ENCODE measurements at places on chromosomes 7 and 10.

- DNase-seq = no peak
Observed at GRCh38 chr7:127252778-127253280, at the start of gene GRM8. GRM8 (minus strand) TSS chr7:127252941.

- no peak for DNase-seq
Observed at GRCh38 chr7:30001998-30002397, 12.4 kb upstream of the SCRN1 start.

DNA sequence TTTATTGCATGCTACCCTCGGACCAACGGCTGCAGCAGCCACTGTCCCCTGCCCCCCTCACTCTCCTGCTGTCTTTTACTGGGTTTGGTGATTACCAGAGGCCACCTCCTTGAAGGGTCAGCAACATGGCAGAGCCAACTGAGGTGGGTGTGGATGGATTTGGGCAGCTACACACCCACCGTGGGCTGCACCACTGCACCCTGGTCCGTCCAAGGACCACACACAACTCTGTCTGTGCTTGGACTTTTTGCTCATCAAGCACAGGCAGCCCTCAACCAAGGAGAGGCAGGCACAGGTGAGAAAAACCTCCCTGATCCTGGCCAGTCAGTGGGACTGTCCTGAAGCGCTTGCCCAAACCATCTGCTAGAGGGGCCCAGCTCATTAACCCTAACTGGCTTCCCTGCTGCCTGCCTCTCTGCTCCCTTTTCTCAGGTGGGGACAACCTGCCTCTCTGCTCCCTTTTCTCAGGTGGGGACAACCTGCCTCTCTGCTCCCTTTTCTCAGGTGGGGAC is 239.5 kb upstream of the PITRM1 start:
- no peak for DNase-seq

DNA sequence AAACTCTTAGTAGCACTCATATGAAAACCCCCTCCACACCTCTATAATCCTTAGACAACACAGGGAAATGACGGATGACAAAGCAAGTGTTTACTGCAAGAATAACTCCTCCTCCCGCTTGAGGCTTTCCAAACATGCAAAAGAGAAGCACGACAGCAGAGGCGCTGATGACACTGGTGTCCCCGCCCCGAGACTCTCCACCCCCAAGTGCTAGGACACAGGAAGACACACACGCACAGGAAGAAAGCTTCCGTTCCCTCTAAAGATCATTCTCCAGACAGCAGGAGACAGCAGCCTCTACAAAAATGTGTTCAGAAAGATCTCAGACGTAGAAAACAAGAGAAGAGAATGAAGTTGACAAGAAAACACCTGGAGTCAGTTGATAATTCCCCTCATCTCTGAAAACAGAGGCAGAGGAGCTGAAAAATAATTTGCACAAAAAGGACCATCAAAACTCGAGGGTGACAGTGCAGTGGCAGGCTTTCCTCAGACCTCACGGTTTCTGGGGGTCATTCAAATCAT is 90.2 kb downstream of the DLG5 start:
- DNase-seq = no peak

DNA sequence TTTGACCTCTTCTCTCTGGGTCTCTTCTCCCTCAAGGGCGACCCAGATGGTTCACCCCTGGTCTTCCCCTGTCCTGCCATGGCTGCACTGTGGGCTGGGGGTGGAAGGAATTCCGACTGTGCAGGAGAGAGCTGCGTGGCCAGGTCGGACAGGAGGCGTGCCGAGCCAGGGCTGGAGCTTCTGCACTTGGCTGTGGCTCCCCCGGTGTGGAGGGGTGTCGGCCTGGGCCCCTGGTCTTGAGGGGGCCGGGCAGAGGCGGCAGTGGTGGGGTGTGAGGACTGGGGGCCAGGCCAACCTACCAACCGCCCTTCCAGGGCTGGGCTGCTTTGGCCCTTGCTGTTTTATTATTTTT is 74.9 kb upstream of the SHH start:
- DNase-seq = no peak

GRCh38 chr10:69847883-69848282 is 46.2 kb downstream of the COL13A1 start:
- no peak for DNase-seq

DNA sequence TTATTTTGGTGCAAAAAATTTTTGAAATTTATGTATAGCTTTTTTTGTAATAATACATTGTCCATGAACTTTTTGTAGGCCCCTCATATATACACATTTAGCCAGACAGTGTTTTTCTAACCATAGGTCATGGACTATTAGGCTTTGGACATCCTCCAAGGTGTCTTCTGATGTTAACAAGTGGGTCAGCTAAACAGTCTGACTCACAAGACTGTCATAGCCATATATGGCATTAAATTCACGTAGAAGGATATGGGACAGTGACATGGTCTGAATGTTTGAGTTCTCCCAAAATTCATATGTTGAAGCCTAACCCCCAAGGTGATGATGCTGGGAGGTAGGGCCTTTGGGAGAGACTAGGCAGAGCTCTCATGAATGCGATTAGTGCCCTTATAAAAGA is 14.0 kb upstream of the NUB1 start:
- DNase-seq = no peak

- DNase-seq = no peak
Observed at GRCh38 chr10:18195060-18195799, 55.0 kb downstream of the CACNB2 start.

DNA sequence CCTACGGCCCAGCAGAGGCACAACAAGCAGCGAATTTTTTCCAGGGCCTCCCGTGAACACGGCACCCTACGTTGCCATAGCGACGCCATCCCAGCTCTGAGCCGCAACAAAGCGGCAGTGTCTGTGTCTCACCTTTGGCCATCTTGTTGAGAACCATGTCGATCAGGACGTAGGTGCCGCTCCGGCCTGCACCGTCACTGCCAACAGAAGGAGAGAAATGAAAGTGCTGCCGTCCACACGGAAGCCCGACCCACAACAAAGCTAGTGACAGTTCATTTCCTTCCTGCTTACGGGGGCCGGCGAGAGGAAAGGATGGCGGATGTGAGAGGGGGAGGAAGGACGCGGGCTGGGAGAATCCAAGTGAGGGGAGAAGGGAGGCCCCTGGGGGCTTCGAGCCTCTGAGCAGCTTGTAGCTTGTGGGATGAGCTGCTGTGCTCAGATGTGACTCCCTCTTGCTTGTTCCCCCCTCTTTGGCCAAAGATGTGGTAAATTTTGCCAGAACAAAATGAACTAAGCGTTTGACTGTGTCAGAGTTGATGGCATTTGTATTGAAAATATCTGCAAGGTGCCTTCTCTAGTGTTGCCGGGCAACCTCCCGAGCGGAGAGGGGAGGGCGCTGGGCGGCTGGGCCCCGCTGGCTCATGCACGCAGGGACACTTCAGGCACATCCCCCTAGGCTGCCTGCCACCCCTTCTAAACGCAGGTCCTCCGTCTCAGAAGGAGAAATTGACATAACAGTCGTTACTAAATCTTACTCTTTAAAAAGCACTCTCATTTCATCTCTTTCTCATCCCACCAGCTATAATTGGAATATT is 232.2 kb downstream of the DNAJB6 start:
- DNase-seq = no peak

DNA sequence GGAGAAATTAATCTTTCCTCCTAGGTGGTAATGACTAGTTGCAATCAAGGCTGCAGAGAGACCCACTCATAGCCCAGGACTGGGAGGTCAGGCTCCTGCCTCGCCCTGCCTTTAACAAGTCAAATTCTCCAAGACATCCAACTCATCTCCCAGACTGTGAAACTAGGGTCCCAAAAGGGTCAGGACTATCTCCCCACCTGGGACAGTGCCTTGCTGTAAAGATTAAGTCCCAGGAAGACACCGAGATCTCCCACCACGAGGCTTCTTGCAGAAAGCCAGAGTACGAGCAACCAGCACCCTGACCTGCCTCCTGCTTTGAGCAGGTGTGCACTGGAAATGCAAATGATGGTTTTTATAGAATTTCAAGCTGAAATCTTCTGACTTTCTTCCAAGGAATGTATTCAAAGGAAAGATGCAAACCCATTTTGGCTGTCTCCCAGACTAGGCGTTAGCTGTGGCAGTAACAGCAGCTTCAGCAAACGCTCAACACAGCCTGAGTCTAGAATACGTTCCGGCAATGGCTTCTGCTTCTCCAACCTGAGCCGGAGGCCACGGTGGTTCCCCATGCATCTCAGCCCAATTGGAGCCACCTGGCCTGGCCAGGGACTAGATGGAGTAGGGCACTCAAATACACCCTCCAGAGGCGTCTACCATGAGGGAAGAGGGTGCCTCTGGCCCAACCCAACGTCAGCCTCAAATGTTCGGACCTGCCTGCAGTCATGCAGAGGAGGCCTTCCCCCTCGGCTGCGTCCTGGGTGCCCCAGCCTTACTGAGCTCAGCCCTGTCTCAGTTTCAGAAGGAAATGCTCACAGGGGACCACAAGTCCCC is 170.4 kb downstream of the PRKAG2 start:
- no peak for DNase-seq

- DNase-seq = no peak
Observed at GRCh38 chr7:104943502-104944343, 70.3 kb upstream of the KMT2E start.

DNA sequence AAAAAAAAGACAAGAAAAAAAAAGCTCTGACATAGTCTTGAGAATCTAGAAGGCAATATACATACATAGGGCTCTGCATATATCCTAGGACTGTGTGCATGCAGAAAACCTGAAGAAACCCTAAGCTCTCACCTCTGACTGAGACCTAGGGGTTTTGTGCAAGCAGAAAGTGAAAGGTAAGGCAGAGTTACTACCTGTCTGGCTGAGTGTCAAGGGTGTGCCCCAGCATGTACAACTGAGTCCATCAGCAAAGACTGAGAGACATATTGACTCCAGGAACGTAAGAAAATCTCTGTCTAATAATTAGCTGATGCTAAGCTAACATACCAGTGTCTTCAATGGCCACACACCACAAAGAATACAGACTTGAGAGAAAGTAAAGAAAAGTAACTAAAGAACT is 16.3 kb upstream of the HNRNPH3 start:
- DNase-seq = no peak

- no peak for DNase-seq
Observed at GRCh38 chr7:131183072-131183471, 144.6 kb upstream of the MKLN1 start.

DNA sequence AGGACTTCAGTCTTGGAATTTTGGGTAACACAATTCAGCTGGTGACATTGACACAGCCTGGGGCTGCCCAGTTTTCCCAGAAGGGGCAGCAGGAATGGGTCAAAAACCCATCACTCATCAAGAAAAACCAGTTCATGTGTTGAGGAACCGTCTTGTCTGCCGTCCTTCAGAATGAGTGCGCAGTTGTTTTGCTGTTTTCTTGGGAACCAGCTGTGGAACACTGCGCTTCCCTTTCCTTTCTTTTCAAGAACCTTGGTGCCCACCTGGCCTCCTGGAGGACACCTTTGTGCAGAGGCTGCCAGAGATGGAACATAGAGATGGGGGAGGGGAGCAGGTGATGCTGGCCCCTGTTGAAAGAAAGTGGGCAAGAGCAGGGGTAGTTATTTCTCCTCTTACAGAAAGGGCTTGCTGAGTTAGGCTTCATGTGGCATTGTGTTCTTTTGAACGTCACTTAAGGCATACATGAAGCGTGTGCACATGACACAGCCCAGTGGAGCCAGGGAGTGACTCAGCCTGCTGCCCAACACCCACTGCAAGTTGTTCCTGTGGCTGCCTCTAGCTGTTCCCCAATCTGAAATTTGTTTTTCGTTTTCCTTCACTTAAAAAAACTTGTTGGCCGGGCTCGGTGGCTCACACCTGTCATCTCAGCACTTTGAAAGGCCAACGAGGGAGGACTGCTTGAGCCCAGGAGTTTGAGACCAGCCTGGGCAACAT is 87.4 kb upstream of the TNS3 start:
- peak; percentile 64 for DNase-seq

DNA sequence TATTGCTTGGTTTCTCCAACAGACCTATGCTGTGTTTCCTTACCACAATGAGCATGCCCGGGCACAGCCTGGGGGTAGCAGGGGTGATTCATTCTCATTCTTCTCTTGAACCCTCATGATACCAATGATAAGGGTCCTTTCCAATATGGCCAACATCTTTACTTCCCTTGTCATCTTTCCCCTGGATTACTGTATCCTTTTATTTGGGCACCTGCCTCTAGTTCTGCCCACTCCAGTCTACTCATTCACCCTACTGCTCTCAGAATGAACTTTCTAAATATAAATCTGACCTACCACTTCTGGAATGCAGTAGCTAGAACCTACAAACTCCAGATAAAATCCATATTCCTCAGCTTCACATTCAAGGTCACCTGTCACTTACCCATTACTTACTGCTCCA is 26.4 kb upstream of the ITPRID1 start:
- DNase-seq = no peak

- no peak for DNase-seq
Observed at GRCh38 chr10:80410578-80411145, 2.3 kb downstream of the PRXL2A start.

DNA sequence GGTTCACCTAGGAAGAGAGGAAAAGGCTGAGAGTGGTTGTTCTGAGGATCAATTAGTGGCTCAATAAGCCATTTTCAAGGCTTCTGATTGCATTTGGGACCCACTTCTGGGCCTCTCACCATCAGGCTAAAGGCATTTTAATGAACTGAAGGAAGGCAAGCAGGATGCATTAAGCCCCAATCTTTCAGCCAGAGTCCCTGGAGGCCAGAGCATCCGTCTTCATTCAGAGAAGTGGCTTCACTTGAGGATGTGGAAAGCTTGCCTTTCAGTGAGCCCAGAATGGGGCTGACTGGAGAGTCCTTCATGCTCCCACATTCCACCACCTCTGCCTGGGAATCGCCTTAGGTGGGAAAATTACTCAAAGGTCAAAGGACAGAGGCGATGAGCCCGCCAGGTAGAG is 41.8 kb downstream of the COL17A1 start:
- DNase-seq = no peak

DNA sequence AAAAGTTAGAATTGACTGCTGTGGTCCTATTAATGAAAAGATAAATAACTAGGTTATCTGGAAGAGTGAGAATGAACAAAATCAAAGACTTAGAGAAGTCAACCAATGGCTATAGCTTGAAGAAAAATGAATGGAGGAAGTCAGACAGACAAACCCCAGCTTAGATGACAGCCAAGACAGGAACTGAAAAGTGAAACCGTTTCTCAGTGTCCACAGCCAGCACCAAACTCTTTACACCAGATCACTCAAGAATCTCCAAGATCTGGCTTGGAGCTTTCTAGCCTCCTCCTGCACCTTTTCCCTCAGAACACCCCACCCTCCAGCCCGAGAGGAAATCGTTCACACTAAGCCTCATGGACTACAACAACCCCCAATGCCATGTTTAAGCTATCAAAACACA is 167.0 kb downstream of the SFMBT2 start:
- DNase-seq = no peak

GRCh38 chr10:68096913-68097516 is 12.3 kb upstream of the MYPN start:
- DNase-seq = no peak

- DNase-seq = no peak
Observed at GRCh38 chr7:151226560-151226874, 488 bp downstream of the ABCF2 start.

- DNase-seq = no peak
Observed at GRCh38 chr7:15508258-15508657, 53.6 kb downstream of the AGMO start.

- DNase-seq = no peak
Observed at GRCh38 chr10:5752301-5752871, 60.8 kb downstream of the GDI2 start.

- no peak for DNase-seq
Observed at GRCh38 chr7:79749856-79750255, 296.4 kb upstream of the MAGI2 start.

Measured in HS-27A (cell line).